ENCODE measurements at places on chromosomes 1 and 21.

DNA sequence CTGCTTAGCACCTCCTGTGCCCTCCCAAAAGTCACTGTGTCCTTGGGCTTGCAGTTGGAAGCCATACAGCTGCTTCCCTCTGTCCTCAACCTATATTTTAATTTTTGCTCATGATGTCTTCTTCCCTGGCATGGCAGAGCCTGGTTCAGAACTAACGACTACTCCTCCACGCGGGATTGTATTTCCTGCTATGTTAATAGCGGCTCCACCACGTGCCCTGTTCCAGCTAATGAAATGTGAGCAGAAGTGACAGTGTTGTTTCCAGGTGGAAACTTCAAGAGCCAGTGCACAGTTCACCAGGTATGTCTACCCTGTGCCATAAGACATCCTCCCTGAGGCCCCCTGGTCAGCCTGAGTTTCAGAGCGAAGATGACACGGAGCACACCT, 52.1 kb downstream of the DHRS3 start:
- no peak for DNase-seq

GRCh38 chr1:11496551-11497080, 17.7 kb downstream of the DISP3 start:
- no peak for DNase-seq

- DNase-seq, result no peak
These were observed 174.4 kb downstream of the GRIK3 start for GRCh38 chr1:36859926-36860325.

DNA sequence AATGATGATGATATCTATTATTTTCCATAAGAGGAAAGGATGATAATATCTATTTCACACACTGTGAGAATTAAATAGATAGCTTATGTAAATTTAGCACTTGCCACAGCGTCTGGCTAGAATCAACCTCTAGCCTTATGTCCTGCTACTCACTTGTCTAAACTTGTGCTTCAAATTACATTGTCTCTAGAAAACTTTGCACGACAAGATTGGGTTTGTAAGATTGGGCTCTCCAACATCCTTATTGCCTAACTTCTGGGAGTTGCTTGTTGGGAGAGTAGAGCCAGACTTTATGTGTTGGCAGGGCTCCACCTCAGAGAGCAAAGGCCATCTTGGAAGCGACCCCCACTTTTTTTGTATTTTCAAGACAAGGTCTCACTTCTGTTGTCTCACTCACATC, 50.0 kb upstream of the POGK start:
- no peak for DNase-seq

GRCh38 chr1:232596666-232597303, 33.1 kb downstream of the SIPA1L2 start:
- DNase-seq, result no peak

- DNase-seq, result peak; percentile 26
These were observed 28.2 kb upstream of the KLHDC7A start for GRCh38 chr1:18452550-18452949.

DNA sequence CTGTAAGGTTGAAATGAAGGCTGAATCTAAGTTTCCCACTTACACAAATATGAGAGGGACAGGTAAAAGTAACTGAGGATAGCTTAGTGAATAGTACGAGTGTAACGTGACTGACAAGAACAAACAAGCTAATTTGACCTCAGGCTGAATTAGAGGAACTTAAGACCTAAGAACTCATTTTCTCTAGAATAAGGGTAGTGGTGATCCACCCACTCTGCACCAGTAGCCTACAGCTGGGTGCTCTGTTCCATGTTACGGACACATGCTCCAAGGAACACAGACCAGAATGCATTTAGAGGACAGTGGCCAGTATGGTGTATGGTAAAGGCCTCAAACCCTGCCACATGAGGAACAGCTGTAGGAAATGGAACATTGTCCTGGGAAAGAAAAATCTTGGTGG, 14.9 kb upstream of the TMEM9 start:
- DNase-seq, result no peak

DNA sequence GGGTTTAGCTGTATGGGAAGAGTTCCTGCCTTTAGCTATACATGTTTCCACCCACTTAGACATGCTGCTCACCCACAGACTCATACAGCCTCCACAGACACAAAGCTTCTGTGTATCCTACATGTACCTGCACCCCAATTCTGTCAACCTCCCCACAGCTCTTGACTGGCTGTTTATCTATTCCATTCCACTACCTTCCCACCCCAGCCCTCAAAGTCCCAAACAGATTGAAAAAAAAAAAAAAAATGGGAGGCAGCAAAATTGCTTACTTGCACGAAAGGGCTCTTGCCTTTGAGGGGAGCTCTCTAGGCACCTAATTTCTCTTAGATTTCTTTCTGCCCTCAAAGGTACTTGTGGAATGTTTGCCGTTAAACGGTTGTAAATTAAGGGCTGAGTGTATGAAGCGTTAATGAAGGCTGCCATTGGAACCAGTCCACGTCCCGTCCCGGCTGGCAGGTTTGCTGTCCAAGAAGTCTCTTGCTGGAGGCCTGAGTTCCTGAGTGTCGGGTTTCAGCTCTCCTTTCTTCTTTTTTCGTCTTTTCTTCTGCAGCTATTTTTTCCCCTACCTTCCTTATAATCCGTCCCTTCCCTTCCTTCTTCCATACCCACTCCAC, 43.6 kb downstream of the PBX1 start:
- DNase-seq, result peak; percentile 61

DNA sequence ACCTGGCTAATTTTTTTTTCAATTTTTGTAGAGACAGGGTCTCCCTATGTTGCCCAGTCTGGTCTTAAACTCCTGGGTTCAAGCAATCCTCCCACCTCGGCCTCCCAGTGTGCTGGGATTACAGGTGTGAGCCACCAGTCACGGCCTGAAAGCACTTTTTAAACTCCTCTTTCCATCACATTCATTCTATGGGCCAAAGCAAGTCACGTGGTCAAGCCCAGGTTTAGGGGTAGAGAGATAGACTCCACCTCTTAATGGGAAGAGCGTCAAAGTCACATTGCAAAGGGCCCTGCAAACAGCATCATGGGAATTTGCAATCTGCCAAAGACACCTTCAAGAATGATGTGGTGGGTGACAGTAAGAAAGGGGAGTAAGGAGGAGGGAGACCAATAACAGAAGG, 7.1 kb downstream of the ATP1A4 start:
- DNase-seq, result no peak

- peak; percentile 7 for DNase-seq
These were observed 142.3 kb upstream of the TMPRSS15 start for GRCh38 chr21:18545908-18546307.

- DNase-seq, result no peak
These were observed 11.7 kb downstream of the OLFML3 start for GRCh38 chr1:113990961-113991360.

GRCh38 chr1:70438529-70438928, 27.5 kb downstream of the CTH start:
- DNase-seq, result peak; percentile 62

DNA sequence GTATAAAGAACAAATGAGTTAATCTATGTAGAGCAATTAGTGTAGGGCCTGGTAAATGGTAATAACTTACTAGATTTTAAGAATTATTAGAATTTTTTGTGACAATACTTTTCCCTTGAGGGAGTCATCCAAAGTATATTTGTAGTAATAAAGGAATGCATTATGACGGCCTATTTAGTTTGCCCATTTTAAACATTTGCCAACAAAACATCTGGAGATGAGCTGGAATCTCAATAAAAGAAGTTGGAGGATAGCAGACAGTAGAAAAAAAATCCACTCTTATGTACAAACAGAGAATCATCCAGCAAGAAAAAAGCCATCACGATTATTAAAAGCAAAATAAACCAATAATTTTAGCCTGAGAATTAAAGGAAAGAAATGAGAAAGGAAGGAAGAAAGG, 567.3 kb upstream of the ADAMTS5 start:
- DNase-seq, result no peak

GRCh38 chr1:64745181-64745985, 508 bp downstream of the RAVER2 start:
- peak; percentile 47 for DNase-seq

DNA sequence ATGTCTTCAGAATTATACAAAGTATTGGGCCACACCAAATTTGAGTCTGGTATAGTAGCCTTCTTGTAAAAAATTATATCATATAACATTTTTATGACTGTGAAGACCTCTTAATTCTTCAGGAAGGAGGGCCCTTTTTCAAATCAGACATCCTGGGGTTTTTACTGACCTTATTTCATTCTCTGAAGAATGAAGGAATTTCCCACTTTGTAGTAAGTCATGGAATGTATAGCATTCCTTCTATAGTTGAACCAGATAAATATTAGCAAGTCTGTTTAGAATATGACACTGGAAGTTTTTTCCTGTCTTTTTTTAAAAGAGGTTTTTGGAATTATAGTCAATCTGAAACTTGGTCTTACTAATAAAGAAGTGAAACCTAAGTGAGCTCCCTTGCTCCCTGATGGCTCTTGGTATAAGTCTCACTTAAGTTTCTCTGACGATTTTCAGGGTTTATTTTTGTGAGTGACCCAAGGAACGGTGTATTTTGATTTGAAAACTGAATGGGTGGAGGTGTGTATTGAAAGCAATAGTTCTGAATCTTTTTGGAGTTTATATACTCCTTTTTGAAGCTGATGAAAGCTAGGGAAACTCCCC, 23.7 kb downstream of the SNX27 start:
- no peak for DNase-seq

DNA sequence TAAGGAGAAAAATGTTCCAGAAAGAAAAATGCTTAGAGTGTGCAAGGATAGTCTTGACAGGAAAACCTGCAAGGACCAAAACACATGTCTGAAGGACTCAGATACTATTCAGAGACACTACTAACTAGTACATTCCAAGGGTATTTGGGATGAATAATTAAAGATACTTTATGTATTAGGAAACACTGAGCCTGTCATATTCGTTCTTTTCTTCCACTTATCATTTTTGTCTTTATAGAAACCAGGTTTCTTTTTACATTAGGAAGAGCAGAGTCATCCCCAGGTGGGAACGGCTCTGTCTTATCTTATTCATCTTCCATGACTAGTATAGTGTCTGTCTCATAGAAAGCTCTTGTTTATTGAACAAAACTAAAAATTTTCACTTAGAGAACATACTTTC, 296.2 kb upstream of the ESRRG start:
- no peak for DNase-seq

- DNase-seq, result no peak
These were observed 31.4 kb upstream of the PRELP start for GRCh38 chr1:203444171-203444576.

Data from kidney tubule cell (primary cell).